Substantia nigra (tissue), 51 donors: ENCODE measurements at places on chromosomes 3 and 15.

DNA sequence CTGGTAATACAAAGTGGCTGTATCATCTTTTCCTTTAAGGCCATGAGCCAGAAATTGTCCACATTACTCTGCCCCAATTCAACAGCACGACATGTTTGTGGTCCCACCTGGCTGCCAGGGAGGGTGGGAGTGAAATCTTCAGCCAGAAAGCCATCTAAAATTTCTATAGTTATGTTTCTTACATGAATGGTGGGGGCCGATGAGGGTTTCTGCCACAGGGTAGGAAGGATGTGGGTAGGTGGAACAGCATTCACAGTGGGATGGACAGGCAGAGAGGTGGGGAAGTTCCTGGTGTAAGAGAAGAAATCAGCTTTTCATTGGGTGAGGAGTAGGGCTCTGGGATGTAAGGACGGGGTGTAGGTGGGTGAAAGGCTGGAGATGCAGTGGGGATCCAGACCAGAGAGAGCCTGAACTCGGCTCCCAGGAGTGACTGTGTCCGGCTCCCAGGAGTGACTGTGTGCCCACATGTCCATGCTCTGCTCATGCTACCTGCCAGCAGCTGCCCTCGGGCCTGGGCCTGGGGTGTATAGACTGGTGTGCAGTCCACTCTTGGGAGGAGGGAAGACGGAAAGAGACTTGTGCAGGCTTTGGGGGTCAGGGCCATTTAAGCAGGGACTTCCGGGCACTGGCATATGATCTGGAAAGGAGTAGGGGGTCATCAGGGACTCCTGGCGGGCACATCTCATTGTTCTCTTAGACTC is 3.8 kb upstream of the FBLN2 start:
- DNase-seq = no peak

DNA sequence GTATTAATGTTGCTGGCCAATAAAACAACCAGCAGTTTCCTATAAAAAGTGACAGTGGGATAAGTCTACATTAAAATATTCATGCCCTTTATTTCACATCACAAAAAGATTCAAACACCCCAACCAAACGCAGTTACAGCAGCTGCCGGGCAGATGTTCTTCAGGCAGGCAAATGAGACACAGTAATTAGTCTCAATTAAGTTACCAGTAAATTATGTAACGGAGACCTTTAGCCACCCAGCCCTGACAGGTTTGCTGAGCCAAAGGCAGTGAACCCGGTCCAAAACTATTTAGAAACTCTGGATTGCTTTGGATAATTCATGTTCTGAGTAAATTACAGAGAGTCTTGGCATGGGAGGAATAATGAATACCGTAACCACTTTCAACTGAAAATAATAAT is 289.2 kb upstream of the LYSMD4 start:
- DNase-seq = no peak

- DNase-seq = peak; percentile 54
These were observed 33.4 kb upstream of the RAD18 start for GRCh38 chr3:8996681-8997121.

GRCh38 chr3:8554696-8555095 is 53.1 kb downstream of the LMCD1 start:
- DNase-seq = no peak

DNA sequence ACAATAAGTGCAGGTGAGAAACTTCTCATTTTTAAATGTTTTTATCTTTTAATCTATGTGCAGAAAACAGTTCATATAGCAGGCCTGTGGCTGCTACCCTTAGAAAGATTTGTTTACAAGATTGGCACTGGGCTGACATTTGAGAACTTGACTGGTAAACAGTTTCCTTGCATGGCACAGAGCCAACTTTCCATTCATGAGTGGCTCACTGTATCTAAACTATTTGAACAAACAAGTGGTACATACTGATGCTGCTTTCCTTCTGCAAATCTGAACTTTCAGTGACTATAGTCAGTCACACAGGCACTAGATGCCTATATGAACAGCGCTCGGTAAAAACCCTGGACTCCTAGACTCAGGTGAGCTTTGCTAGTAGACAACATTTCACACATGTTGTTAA is 6.3 kb upstream of the GTPBP8 start:
- DNase-seq = no peak
